ENCODE measurements at places on chromosomes 11 and 22.

- no peak for DNase-seq
Measured at GRCh38 chr22:27494785-27495184, 306.8 kb downstream of the MN1 start.

GRCh38 chr22:36790648-36791047 is 14.7 kb upstream of the IFT27 start:
- DNase-seq, result no peak

- DNase-seq, result no peak
Measured at GRCh38 chr22:43262990-43263644, 76.2 kb upstream of the TTLL12 start.

GRCh38 chr11:86515297-86516094 is 140.8 kb downstream of the CCDC81 start:
- DNase-seq, result no peak

DNA sequence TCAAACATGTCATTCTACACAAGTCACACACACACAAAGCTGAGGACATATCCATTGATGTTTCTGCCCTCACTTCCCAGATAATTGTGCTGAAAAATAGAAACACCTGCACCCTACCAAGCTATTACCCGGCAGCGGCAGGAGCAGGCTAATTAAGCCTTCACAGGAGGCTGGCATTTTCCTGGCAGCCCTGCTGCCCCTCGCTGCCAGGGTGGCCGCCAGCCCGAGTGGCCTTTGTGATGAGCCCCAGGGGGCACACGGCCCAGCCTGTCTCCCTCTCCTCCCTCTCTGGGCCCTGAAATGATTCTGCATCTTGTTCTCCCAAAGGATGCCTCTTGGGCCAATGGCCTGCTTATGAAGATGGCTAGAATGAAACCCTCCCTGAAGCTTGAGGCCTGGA is 76.2 kb upstream of the TP53I11 start:
- DNase-seq, result no peak

DNA sequence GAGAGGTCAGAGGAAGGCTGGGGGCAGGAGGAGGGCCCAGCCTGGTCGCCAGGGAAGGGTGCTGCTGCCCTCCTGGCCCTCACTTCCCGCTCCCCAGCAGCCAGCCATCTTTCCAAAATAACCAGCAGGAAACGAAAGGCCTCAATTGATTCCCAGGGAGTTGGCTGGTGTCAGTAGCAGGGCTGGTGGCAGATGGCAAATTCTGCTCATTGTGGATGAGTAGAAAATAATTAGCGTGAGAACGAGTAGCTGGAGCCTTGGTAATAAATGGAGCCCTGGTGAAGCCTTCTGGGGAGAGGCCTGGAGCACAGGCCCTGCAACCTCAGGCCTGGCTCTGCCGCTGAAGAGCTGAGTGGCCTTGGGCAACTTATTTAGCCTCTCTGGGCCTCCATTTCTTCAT is 31.3 kb downstream of the DAGLA start:
- DNase-seq, result no peak

DNA sequence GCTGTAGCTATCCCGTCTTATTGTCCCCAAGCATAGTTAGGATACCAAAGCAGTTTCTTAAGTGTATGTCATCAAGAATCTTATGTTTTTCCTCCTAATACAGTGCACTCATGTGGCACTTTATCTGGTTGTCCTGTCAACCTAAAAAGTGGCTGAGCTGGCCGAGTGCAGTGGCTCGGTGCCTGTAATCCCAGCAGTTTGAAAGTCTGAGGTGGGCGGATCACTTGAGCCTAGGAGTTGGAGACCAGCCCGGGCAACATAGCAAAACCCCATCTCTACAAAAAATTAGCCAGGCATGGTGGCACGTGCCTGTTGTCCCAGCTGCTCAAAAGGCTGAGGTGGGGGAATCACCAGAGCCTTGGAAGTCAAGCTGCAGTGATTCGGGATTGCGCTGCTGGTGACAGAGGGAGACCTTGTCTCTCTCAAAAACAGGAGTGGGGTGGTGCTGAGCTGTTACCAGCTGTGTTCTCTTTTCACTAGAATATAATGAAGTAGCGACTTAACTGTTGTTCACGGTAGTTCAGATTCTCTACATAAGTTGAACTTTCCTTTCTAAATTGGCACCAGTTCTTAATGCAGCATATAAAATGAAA is 48.1 kb downstream of the EP300 start:
- DNase-seq, result no peak

DNA sequence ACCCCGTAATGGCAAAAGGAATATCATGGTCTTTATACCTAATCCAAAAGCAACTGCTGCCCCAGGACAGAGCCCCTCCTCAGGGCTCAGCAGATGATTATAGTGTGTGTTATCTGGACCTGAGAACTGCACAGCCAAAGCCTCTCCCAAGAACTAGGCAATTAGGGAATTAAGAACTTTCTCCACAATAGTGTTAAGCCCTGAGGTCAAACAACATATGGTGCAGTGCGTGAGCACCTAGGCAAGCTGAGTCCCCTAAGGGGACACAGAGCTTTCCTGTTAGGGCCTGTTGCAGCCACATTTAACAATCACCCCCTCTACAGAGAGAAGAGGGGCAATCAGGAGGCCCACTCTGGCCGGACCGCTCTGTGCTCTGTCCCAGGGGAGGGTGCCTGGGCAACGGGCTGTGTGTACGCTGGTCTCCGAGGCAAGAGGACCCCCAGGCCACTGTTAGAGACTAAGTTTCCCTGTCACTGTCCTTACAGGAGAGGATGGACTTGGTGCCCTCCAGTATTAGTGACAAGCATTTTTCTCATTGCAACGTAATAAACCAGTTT is 1.4 kb upstream of the KCNJ5 start:
- DNase-seq, result no peak

GRCh38 chr22:39468487-39469325 is 11.9 kb downstream of the MGAT3 start:
- no peak for DNase-seq

- DNase-seq, result no peak
Measured at GRCh38 chr22:50046481-50047245, 11.4 kb downstream of the TTLL8 start.

- no peak for DNase-seq
Measured at GRCh38 chr22:39685336-39686177, 115.0 kb downstream of the CACNA1I start.

DNA sequence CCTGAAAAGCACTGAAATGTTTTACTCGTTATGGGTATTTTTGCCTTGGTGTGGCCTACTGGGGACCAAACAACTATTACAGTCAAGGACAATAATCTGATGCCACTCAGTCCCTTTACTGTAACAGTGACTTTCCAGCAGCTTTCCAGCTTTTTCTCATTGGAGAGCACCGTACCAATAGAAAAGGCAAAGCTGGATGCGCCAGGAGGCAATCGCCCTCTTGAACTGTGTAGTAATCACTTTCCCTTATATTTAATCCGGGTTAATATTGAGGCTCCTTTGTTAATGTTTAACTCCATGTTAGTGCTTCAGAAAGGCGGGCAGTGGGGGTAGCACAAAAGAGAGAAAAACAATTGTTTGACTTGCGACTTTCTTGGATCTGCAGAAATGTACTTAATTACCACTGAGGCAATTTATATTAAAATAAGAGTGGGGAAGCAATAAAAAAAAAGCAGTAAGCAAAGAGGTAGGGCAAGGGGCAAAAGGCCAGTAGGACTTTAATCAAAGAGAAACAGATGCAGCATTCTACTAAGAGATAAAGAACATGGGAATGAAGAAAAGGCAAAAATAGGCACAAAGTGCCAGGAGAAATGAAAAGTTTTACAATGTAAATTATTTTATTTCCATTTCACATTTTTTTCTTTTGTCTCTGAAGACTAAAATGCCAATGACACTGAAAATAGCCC is 81.6 kb downstream of the LRRC4C start:
- no peak for DNase-seq

- DNase-seq, result no peak
Measured at GRCh38 chr11:47591764-47592163, 2.4 kb downstream of the C1QTNF4 start.

- DNase-seq, result no peak
Measured at GRCh38 chr11:13338019-13338426, 60.4 kb downstream of the BMAL1 start.

DNA sequence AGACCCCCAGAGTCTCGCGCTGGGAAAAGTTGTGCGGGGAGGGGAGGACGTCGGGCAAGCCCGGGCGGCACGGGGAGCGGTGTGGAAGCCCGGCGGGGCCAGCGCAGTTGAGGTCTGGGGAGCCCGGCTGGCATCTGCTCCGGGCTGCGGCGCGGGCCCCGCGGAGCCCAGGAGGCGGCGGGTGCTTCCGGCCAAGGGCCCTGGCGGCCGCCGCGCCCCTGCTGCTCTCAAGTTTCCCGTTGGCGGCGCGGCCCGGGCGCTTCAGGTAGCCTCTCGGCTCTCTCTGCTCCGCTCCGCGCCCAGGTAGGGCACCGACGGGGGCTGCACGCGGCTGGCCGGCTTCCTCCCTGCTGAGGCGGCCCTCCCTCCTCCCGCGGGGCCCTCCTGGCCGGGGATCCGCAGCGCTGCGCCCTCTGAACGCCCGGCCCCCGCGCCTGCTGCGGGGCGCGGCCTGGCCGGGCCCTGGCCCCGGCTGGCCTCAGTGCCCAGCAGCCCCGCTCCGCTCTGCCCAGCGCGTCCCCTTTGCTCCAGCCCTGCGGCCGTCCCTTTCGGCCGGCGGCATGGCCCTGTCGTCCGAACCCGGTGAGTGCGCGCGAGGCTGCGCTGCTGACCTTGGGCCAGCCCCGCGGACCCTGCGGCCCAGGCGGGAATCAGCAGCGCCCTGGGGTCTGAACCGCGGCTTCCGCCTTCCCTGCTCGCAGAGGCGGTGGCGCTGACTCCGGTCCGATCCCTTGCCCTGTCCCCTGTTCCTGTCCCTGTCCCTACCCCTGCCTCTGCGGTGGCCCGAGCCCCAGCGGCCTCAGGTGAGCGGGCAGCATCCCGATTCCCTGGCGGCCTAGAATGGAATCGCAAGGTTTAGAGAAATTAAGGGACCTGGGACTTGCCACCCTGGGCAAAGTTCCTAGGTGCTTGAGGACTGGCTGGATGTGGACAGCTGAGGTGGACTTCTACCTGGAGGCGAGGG is 4.3 kb upstream of the AMPD3 start:
- no peak for DNase-seq

GRCh38 chr11:33967451-33967850 is 75.6 kb upstream of the LMO2 start:
- DNase-seq, result no peak

GRCh38 chr22:49201046-49201970 is 626.4 kb downstream of the BRD1 start:
- DNase-seq, result no peak

DNA sequence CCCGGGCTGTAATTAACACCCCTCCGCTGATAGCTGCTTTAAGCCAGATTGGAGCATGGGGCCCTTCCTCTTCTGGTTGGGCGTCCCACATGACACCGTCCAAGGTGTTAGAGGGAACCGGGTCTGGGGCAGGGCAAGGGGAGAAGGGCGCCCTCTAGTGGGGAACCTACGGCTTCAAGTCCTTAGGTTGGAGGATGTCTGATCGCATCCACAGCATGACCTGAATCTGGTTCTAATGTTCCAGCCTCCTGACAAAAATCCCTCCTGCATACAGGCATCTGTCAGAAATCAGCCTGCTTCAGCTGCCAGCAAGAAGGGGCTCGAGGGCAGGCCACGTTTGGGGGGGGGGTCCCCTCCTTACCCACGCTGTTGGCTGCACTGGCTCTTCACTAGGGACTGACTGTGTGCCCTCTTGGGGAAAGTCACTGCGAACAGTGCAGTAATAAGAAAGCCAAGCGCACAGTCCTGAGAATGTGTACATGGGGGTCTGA is 94.2 kb upstream of the TBCEL start:
- DNase-seq, result no peak

DNA sequence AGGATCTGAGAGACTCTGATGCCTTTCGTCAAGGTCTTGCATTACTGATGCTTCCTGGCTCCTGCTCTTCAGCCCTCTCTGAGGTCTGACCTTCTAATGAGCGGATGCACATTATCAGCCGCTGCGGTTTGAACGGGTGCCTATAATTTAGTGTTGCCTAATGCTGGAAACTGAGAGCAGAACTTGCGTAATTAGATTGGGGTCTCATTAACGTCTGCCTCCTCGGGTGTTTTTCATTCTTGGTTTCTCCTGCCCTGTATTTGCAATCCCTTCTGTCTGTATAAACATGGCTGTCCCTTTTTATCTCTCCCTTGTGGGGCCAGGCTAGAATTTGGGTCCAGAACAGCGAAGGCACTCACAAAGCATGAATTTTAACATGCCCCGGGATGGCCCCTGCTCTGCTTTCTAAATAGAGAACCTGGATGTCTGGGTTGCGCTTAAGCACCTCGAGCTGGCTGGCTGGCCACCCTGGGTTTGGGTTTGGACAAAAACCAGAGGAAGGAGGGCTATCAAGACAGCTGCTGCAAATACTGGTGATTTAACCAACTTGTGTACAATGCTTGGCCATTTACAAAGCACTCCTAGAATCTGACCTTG is 118.6 kb downstream of the TIMP3 start:
- DNase-seq, result no peak

DNA sequence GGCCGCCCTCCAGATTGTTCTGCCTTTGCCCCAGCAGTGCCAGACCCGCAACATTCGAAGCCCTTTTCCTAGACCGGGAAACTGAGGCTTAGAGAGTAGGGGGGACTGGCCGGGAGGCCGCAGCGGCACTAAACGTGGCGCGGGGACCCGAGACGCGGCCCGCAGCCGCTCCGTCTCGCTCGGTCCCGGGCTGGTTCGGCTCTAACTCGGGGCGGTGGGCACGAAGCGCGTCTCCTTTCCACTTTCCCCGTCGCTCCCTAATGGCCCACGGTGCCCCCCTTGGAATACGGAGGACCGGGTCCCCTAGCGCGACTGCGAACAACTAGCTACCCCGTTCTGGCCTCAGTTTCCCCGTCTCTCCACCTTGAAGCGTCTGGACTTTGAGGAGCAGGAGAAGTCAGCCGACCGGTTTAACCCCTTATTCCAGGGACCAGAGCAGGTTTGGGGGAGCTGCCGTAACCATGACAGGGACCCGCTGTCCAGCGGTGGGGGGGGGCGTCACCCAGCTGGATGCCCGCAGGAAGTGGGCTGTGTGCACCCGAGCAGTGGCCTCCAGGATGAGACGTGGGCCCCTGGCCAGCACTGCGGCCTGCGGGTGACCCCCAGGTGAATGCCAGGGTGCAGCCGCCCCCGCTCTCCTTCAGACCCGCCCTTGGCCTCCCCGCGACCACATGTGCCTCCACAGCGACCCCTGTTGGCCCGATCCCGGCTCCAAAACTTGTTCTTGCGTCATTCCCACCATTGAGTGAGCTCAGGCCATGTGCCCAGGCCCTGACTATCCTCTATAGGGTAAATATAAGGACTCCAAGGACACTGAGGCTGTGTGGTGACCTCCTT is 1.1 kb downstream of the CDC42EP1 start:
- peak; percentile 58 for DNase-seq

- no peak for DNase-seq
Measured at GRCh38 chr11:35012467-35013191, 96.2 kb downstream of the PDHX start.

- DNase-seq, result no peak
Measured at GRCh38 chr11:62552485-62553079, 6.0 kb upstream of the AHNAK start.

- no peak for DNase-seq
Measured at GRCh38 chr11:38339835-38340440, 1741.9 kb upstream of the RAG2 start.
